ENCODE measurements at places on chromosomes 7 and 10. TPM values are rescaled to one million over a fixed set of nuclear protein-coding genes. Genes with fewer than 3 reads are reported as not detected.

DNA sequence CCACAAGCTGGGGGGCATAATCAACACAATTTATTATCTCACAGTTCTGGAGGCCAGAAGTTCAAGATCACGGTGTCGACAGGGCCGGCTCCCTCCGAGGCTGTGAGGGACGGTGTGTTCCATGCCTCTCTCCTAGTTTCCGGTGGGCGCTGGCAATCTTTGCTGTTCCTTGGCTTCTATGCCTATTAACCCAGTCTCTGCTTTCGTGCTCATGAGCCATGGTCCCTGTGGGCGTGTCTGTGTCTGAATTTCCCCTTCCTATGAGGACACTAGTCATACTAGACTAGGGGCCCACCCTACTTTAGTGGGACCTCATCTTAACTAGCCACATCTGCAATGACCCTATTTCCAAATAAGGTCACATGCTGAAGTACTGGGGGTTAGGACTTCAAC lies 29.4 kb downstream of the HIPK2 start:
- DNase-seq = no peak

DNA sequence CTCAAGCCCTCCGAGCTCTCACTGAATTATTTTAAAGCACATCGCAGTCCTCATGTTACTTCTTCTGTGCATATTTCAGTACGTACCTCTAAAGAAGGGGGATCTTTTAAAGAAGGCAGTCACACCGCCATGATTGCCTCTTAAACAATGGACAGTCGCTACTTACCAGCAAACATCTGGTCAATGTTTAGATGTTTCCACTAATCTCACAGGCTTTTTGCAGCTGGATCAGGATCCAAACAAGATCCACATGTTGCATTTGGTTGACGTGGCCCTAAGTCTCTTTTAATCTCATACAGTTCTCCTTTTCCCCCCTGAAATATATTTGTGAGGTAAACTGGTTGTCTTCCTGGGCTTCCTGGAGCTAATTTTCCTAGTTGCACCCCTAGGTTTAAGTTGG lies 50.0 kb downstream of the PRF1 start:
- no peak for DNase-seq

- no peak for DNase-seq
Measured at GRCh38 chr10:63464402-63465292, 1.1 kb downstream of the JMJD1C start.

- DNase-seq = peak; percentile 24
Measured at GRCh38 chr7:101216001-101216859, 1.2 kb downstream of the PLOD3 start.

GRCh38 chr7:107007892-107008287 lies 36.6 kb upstream of the PRKAR2B start:
- no peak for DNase-seq

GRCh38 chr10:118035354-118036005 lies 11.3 kb downstream of the RAB11FIP2 start:
- no peak for DNase-seq

DNA sequence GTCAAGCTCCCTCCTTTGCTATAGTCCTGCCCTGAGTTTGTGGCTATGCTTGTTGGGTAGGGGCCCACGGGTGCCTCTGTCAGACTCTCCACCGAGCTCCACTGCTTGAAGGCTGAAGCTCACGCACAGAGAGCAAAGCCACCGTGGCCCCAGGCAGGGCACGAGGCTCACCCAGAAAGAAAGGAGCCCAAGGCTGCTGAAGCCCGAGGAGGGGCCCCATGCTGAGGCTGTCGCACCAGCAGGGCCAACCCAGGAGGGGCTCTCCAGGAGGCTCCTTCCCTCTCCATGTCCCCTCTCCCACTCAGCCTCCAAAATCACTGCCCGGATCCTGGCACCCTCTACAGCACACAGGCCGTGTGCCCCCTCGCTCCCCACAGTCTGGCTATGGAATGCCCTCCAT lies 50.5 kb downstream of the YKT6 start:
- no peak for DNase-seq

- DNase-seq = no peak
Measured at GRCh38 chr10:7157091-7157490, 253.7 kb downstream of the SFMBT2 start.

- no peak for DNase-seq
Measured at GRCh38 chr7:46603780-46604179, 682.7 kb upstream of the IGFBP3 start.

GRCh38 chr10:97291357-97292096 lies 910 bp downstream of the ARHGAP19 start:
- no peak for DNase-seq

GRCh38 chr10:15027741-15028140 lies 16.0 kb upstream of the OLAH start:
- DNase-seq = no peak

DNA sequence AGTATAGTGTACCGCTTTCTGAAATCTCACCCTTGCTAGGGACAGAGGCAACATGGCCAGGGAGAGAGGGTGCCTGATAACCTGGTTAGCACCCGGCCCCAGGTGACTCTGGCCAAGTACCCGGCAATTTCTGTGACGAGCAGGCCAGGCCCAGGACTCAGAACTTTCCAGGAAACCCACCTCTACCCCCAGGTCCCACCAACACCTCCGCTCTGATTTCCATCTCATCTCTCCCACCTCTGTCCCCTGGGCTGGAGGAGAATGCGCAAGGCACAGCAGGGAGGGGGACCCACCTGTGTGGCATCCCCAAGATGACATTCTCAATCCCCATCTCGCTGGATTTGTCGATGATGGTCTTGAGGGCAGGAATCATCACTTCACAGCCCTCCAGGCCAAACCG lies 11.6 kb downstream of the OGDHL start:
- DNase-seq = no peak

DNA sequence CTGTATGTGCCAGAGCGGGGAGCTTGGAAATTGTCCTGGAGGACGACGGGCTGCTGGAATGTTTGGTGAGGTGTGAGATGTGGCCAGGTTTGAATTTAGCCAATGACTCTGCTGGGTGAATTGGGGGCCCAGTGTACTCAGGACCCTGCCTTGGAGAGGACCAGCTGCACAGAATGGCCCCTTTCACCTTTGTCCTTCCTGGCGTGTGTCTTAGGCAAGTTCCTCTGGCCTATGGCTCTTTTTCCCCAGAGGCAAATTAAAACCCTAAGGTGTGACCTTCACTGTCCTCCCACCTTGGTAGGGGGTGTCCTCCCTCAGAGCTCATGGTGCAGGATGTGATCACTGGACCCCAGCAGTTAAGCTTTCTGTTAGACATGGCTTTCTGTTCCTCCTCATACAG lies 47.8 kb downstream of the CXCL12 start:
- DNase-seq = no peak

DNA sequence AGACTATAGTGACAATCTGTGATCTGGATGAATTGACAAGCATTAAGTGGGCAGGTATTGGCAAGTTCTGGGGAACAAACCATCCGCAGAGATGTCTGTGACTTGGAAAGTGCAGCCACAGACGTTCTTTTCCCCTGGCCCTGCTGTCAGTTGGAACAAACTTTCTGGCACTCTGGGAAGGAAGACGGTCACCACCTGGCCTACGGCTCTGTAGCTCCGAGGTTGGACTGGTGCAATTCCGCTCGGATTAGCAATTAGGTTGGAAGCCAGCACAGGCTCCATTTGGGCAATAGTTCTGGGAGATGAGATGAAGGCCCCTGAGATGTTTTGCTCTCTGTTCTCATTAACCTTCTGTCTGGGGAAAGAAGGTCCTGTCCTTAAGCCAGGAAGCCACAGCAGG lies 437.5 kb downstream of the CALN1 start:
- DNase-seq = no peak

DNA sequence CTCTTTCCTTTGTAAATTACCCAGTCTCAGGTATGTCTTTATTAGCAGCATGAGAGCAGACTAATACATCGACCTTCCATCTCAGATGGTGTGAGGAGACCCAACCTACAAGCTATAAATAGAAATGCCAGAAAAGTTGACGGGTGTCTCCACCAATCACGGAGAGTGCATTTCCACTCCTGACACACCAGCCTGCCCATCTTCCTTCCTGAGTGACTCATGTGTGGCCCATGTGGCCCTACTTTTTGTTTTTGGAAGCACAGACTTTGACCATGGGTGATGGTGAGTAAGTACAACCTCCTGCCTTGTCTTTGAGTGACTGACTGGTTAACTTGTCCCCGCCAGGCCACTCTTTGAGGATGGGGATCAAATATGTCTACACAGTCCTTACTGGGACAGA lies 147.0 kb downstream of the OAT start:
- no peak for DNase-seq

DNA sequence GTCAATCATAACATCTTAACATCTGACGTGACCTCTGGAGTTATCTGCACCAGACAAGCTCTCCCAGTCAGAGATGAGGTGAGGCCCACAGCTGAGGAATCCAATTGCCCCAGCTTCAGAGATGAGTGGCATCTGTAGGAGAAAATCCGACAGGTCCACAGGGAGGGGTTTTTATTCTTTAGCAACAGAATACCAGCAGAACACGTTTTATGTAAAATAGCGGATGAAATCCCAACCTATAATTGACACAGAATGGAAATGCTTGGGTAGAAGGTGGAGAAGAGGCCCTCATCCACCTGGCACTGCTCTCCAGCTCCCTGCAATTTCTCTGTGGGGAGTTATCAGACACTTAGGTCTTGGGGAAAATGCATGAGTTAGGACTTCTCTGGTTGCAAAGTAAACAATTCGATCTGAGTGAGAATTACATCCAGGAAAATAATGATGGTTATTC lies 144.2 kb upstream of the NRP1 start:
- no peak for DNase-seq

DNA sequence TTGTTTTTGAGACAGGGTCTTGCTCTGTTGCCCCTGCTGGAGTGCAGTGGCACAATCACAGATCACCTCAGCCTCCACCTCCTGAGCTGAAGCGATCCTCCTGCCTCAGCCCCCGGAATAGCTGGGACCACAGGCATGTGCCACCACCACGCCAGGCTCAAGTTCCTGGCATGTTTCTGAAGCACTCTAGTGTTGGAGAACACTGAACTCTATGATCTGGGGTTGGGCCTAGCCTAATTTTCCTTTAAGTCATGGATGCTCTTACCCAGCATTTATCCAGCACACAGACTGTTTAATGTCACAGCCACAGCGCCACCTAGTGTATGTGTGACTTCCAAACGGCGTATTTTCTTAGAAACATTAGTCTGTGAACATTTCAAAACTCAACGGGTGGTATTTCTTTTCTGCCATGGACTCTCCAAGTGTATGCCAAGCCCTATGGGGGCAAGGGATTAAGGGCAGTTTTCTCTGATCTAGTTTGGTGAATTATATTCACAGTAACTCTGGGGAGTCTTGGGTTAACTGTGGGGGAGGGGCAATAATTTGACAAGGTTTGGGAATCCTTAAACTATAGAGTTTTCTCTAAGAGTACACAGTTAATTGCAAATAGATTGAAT lies 91.8 kb downstream of the CREM start:
- peak; percentile 88 for DNase-seq

DNA sequence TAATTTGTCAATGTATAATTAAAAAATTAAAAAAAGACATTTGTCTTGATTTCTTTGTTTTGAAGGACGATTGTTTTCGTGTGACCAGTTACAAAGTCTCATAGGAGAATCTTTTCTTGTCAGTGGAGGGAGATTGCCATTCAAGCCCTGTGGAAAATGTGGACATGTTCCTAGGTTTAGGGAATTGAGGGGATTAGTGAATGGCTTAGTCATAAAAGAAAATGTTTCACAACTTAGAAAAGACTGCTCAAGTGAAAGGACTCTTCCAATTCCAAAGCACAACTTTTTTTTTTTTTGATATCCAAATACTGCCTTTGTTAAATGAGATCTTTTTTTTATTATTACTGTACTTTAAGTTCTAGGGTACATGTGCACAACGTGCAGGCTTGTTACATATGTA lies 140.7 kb upstream of the HABP2 start:
- no peak for DNase-seq

DNA sequence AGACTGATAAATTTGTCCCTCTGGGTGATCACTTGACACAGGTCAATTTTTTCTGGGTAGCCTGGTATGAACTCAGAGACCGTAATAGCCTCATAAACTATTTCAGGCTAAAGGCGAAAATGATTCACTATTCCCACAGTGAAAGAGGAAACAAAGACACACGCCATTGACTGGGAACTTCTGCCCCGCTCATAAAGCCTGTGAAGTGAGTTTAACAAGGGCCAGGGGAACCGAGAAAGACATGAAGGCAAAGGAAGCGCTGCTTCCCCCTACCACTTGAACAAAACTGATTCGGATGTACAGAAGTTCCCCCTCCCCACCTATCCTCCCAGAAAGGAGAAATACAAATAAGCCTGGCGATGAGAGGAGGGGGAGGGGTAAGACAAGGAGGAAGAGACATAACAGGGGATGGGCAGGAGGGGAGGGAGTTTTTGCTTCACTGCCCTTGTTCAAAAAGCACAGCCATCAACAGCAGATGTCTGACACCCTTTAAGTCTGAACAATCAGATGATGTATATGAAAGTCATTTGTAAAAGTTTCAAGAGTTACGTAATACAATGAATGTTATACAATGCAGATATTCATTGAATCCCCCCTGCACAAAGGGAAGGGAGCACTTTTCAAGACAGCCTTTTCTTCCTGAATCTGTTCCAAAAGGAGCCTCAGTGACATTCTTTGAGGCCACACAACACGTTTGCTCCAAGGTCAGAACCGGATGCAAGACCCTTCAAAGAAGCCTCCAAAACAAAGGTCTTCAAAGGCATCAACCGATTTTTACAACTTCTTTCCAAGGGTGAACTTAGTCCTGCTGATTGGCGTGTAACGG lies 734 bp downstream of the ABCB4 start:
- no peak for DNase-seq

The UMAD1 gene
- 16.7 TPM for total RNA-seq

The FRMD4A gene
- 0.30 TPM for total RNA-seq

The TECTB gene
- total RNA-seq = not detected

The SFTPA1 gene
- not detected for total RNA-seq

The FAM131B gene
- 1.2 TPM for total RNA-seq

The ITIH2 gene
- not detected for total RNA-seq

The CYP26C1 gene
- total RNA-seq = not detected

The TRIM8 gene
- 53.0 TPM for total RNA-seq

The MEOX2 gene
- total RNA-seq = not detected
